ENCODE measurements at places on chromosomes 5 and 9.

DNA sequence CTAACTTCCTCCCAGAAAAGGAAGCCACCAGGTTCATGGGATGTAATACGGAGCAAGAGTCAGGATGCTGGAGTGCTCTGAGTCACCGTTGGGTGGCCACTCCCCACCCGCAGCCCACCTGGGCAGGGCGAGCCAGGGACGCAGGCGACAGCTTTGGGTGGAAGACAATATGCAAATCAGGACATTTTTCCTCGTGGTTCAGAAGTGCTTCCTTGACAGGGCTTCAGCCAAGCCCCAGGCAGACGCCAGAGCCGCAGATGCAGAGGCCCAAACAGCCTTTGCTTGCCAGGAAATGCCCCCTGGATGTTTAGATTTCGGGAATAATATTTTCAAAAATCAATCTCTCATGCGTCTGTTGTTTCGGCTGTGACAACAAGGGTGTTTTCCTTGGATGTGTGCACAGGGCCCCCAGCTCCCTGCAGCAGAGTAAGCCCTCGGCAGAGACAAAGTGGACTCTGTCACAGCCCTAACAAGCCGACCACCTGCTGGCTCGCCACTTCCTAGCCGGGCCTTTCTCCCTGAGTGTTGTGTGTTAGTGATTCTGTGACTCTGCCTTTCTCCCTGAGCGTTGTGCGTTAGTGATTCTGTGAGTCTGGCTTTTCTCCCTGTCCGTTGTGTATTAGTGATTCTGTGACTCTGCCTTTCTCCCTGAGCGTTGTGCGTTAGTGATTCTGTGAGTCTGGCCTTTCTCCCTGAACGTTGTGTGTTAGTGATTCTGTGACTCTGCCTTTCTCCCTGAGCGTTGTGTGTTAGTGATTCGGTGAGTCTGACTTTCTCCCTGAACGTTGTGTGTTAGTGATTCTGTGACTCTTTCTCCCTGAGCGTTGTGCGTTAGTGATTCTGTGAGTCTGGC lies 11.8 kb upstream of the SLC9A3 start:
- DNase-seq, result no peak

GRCh38 chr9:13750061-13750460 lies 470.6 kb upstream of the MPDZ start:
- no peak for DNase-seq

- DNase-seq, result no peak
Observed at GRCh38 chr5:93611976-93612854, 29.2 kb downstream of the NR2F1 start.

DNA sequence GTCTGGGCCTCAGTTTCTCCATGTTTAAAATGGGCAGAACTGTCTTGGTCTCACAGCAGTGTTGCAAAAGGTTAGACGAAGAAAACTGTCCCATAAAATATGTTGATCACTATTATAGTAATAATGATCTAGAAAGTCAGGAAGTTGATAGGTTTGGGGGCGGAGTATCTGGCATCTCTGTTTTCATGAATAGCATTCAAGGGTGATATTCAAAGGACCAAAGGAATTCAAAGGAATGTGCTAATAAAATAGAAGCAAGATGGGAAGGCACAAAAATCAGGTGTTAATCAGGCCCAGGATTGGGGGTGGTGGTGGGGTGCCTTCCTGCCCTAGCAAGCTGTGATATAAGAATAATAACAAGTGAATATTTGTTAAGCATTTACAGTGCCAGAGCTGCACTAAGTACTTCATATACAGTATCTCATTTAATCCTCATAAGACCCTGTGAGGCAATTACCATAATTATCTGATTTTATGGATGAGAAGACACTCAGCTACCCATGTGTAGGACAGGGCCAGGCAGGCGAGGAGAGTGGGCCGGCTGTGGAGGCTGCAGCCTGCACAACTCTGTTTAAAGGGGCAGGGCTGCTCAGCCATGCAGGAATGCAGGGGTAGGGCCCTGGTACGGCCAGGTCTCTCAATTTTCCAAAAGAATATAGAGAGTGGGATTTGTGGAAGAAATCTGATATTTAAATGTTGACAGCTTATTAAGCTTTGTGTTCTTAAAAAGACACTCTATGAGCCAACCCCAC lies 142.0 kb upstream of the PANK3 start:
- DNase-seq, result no peak

GRCh38 chr5:68433923-68434879 lies 218.6 kb downstream of the PIK3R1 start:
- no peak for DNase-seq

GRCh38 chr5:172672681-172673080 lies 31.6 kb downstream of the NEURL1B start:
- DNase-seq, result no peak
